ENCODE measurements at places on chromosomes 12 and 14.

GRCh38 chr12:96456265-96456974 lies 33.0 kb upstream of the CFAP54 start:
- DNase-seq = no peak

DNA sequence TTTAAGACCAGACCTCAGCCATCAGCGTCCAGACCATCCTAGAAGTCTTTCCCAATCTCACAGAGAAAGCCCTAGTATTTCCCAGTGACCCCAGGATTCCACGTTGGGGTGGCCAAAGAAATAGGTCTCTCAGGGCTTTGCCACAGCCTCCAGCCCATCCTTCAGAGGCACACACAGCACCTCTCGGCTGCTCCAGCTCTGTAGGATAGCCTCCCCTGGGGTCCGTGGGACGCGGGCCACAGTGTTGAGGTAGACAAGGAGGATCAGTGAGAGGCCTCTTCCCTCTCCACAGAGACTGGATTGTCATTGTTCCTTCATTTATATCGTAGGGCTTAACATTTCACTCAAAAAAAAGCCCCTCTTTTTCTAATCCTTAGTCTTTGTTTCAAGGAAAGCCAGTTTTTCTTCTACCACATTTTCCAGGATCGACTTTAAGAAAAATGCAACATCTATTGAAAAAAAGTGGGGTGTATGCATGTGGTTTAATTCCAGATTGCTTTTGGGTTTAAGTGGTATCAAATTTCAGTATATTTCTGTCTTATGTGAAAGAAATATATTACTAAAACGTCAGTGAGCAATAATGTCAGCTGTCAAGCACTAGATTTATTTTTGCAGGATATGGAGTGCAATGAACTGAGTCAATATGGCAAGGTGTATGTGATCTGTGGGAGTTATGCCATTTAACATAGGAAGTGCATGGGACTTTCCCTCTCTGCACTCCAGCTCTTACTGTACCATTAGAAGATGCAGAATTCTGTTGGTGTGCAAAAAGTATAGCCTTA lies 187.5 kb downstream of the MSRB3 start:
- DNase-seq = no peak

DNA sequence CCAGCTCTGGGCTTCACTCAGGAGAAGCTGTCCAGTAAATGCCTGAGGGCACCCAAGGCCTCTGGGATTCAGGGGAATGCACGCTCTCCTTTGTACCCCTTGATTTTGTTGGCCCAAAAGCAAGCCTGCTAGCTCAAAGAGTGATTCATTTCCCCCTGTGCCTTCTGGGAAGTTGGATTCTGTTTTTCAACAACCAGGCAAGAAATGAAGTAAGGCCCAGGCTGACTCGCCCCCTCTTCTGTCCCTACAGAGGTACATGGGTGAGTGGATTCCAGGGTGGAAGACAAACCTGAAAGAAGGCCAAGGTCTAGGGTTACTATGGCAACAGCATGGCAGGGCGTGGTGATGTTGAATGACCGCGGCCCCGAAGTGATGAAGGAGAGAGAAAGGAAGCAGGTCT lies 9.3 kb upstream of the SERPINA5 start:
- no peak for DNase-seq

DNA sequence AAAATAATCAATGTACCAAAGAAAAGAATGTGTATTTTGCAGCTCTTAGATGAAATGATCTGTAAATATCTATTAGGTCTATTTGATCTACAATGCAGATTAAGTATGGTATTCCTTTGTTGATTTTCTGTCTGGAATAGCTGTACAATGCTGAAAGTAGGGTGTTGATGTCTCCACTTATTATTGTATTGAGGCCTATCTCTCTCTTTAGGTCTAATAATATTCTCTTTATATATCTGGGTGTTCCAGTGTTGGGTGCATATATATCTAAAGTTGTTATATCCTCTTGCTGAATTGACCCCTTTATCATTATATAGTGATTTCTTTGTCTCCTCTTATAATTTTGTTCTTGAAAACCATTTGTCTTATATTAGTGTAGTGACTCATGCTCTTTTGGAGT lies 885.5 kb upstream of the FOXG1 start:
- DNase-seq = no peak

DNA sequence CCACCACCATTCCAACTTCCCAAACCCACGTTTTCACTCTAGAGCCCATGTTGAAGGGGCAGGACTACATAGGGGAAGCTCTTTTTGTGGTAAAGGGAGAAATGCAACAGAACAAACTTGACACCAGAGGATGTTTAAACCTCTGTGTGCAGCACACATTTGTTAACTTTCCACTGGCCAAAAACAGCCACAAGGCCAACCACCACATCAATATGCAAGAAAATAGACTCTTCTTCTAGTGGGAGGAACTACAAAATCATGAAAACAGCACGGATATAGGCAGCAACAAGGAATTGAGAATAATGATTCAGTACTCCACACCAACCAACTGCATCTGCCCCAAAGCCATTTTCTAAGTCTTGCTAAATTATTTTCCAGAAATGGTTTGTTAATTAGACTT lies 66.3 kb upstream of the CEP83 start:
- no peak for DNase-seq

- no peak for DNase-seq
Observed at GRCh38 chr12:111068290-111068689, 147.9 kb upstream of the MYL2 start.

GRCh38 chr12:89325495-89325894 lies 26.8 kb downstream of the DUSP6 start:
- DNase-seq = no peak

- no peak for DNase-seq
Observed at GRCh38 chr14:59699442-59699841, 122.8 kb upstream of the CCDC175 start.

GRCh38 chr14:101666264-101666663 lies 95.2 kb upstream of the PPP2R5C start:
- no peak for DNase-seq

GRCh38 chr12:106739318-106739717 lies 35.2 kb upstream of the RIC8B start:
- DNase-seq = no peak

GRCh38 chr12:21656905-21657325 lies 727 bp downstream of the LDHB start:
- no peak for DNase-seq

DNA sequence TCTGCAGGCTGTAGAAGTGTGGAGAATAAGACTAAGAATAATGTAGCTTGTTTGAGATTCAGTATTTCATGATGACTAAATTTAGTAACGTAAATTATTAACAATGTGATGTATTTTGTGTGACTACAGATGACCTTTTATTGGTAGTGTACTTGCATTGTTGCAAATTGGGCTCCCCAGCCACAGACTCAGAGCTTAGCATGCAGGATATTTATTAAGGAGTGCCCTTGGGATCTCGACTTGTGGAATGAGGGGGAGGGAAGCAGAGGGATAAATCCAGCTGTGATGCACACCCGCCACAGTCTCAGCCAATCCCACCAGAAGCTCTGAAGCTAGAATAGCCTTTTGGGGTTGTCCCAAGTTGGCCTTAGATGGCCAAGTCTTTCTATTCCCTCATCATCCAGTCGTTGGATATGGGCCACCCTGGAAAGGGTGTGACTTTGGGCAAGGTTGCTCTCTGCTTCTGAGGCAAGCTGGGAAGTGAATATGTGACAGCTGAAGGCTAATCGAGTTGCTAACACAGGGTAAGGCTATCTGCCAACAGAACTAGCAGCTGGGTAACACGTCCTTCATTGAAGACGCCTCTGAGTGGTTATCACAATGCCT lies 42.1 kb upstream of the USP44 start:
- no peak for DNase-seq

DNA sequence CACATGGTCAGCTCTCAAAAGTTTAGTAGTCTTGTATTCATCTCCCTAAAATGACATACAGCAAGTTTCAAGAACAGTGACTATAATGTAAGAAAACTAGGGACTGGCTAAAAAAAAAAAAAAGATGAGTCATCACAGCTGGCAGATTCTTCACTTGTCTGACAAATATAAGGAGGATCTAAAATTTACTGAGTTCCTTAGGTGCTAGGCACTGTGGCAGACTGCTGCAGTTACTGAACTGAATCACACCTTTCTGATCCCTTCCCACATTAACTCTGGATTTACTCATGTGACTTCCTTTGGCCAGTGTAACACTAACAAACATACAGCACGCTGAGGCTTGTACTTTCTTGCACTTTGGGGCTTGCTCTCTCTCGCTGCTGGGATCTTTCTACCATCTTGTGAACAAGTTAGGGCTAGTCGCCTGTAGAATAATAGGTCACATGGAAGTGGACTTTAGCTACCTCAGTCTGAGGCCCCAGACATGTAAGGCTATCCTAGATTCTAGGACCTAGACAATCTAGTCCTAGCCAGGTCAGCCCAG lies 32.1 kb downstream of the BAZ1A start:
- DNase-seq = no peak

GRCh38 chr12:56838621-56839488 lies 75.7 kb downstream of the HSD17B6 start:
- DNase-seq = no peak

- no peak for DNase-seq
Observed at GRCh38 chr14:105023791-105024480, 3.1 kb upstream of the CDCA4 start.

DNA sequence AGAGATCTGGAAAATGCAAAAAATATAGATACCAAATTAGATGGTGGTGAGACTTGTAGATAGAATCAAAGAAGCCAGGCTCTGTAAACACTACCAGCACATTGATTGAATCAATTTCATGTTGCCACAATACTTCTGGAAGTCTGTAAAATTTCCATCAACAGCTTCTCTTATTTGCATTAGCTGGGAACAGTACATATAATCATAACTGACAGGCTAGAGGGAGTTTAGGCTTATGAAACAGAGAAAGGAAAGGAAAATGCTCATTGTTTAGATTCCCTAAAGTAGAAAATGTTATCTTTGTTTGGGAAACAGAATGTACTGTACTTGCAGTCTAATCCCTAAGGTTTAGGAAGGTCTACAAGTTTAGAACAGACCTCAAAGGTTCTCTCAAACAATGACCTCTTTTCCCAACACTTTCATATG lies 335.2 kb downstream of the CEP128 start:
- DNase-seq = no peak
